Chondrocyte (in vitro differentiated cells): ENCODE measurements at places on chromosomes 3 and 15. TPM values are rescaled to one million over a fixed set of nuclear protein-coding genes. Genes with fewer than 3 reads are reported as not detected.

Gene CKMT1A
- not detected in 3 replicates for total RNA-seq

DNA sequence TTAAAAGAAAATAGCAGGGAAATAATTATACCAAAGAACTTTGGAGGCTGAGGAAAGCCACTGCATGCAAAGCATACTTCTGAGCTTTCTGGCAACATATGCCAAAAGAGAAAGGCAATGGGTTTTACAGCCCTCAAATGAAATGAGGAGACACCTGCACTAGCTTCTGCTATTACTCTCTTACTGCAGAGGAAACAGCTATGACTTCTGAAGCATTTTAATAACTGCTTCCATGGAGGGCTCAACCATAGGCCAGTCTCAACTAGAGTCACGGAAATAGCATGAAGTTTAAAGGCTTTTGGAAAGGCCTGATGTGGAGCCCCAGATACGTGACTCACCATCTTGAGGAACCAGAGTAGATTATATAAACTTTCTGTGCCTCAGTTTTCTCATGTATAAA lies 114.8 kb downstream of the OXNAD1 start:
- DNase-seq, result no peak

DNA sequence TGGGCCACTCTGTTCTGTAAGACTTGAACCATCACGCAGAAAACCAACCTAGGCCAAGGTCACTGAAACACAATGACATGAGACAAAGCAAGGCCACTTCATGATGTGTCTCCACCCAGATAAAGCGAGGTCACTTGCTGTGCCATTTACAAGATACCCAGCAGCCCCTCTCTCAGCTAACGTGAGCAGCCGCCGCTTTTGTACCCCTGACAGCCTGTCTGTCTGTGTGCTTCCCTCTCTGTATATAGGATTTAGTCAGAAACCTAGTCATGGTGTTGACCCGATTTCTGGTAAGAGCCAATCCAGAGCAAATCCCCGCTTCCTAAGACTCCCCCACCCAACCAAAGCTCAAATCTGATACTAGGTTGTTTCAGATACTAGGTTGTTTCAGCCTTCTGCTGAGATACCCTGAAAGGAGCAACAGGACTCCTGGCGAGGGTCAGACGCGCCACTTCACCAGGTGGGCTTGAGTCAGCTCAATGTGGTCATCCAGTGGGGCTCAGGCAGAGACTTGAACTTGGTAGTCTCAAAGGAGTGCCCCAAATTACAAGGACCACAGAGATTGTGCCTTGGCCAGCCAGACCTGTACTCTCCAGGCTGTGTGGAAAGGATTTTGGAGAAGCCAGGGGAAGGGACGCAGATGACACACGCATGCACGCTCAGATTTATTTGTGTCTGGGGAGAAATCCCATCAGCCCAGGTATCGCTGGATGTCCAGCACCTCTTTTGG lies 3.1 kb upstream of the ZXDC start:
- peak; percentile 59 for DNase-seq

Gene PAQR5
- total RNA-seq, result 0.20 TPM in 1 of 3 replicates, not detected in the others

DNA sequence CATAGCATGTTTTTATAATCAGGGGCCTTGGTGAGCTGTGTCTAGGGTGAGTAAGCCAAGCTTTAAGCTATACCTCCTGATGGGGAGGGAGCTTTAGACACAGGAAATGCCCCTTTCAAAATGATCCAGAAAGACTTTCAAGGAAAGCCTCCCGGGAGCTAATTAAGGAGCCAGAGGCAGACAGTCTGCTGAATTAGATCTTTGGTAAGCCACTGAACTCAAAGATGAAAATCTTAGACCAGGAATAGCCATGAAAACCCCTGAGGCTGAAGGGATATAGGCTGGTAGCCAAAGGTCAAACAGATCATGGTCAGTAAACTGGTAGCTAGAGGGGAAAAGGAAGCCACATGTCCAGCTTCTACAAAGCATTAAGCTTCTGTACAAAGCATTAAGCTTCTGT lies 42.7 kb upstream of the GAP43 start:
- DNase-seq, result no peak
